ENCODE measurements at places on chromosomes 13 and 19. TPM values are rescaled to one million over a fixed set of nuclear protein-coding genes. Genes with fewer than 3 reads are reported as not detected.

CACNA1A gene
- total RNA-seq = 1.5 TPM

LHB gene
- not detected for total RNA-seq

ZNF836 gene
- 28.0 TPM for total RNA-seq

SHD gene
- total RNA-seq = not detected

ZNF256 gene
- 16.6 TPM for total RNA-seq

KRTDAP gene
- total RNA-seq = not detected

DNA sequence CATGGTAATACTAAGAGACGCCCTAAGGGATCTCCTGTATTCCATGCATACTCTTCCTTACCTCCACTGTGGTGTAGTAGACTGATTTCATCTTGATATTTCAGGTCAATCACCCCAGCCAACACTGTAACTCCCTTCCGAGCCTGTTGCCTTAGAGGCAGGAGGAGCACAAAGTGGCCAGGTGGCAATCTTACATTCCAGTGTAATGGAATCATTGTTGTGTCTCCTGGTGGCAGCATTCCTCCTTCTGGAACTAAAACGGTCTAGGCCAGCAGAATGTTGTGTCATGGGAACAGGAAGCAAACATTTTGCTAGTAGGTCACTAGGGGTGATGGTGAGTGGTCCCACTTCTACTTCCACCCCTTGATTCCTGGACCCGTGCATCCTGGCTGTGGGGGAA is 405.7 kb upstream of the SLC10A2 start:
- H3K4me3 ChIP-seq = no peak overlapping the region
- no peaks in the 10 kb centered on the region for H3K4me1 ChIP-seq
- H3K36me3 ChIP-seq = no peaks in the 10 kb centered on the region
- H3K27ac ChIP-seq = no peak overlapping the region
- no peak for DNase-seq
- H3K27me3 ChIP-seq = no peaks in the 10 kb centered on the region

GRCh38 chr19:13038306-13039210 is 43.3 kb downstream of the NFIX start:
- no peak for DNase-seq
- no peak overlapping the region for H3K4me3 ChIP-seq
- peaks cover 16% of the 10 kb centered on the region for H3K27me3 ChIP-seq
- no peaks in the 10 kb centered on the region for H3K4me1 ChIP-seq
- H3K27ac ChIP-seq = no peak overlapping the region

DNA sequence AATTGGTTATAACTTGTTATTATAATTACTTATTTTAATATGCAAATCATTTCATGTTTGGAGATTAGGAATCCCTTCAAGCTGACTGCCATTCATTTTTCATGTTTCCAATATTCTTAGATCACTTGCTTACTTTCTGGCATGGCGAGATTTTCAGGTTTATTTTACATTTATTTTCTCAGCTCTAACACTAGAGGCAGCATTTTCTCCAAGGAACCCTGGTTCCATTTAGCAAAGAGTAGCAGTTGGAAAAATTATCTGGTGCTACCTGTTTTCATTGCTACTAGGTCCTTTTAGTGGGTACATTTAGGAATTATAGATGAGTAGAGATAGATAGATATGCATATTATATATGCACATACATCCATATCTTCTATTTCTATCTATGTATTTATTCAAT is 90.9 kb upstream of the TRPC4 start:
- H3K27me3 ChIP-seq = no peaks in the 10 kb centered on the region
- H3K27ac ChIP-seq = no peak overlapping the region
- no peak for DNase-seq
- no peaks in the 10 kb centered on the region for H3K4me1 ChIP-seq

DNA sequence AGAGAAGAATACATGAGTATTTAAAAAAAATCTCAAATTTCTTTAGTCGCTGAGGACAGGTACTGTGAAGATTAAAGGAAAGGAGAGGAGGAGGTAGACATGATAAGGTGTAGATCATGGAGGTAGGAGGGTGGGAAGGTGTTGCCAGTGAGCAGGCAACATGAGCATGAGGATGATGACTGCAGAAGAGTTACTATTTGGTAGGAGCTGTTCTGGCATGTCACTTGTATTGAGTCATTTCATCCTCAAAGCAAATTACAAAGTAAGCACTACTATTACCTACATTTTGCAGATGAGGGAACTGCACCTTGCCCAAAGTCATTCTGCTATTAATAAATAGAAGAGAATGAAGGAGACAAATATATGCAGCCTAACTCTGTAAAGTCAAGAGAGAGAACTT is 435.8 kb upstream of the KLF12 start:
- DNase-seq = no peak
- H3K36me3 ChIP-seq = no peaks in the 10 kb centered on the region
- no peak overlapping the region for H3K4me3 ChIP-seq
- H3K27ac ChIP-seq = no peak overlapping the region

DNA sequence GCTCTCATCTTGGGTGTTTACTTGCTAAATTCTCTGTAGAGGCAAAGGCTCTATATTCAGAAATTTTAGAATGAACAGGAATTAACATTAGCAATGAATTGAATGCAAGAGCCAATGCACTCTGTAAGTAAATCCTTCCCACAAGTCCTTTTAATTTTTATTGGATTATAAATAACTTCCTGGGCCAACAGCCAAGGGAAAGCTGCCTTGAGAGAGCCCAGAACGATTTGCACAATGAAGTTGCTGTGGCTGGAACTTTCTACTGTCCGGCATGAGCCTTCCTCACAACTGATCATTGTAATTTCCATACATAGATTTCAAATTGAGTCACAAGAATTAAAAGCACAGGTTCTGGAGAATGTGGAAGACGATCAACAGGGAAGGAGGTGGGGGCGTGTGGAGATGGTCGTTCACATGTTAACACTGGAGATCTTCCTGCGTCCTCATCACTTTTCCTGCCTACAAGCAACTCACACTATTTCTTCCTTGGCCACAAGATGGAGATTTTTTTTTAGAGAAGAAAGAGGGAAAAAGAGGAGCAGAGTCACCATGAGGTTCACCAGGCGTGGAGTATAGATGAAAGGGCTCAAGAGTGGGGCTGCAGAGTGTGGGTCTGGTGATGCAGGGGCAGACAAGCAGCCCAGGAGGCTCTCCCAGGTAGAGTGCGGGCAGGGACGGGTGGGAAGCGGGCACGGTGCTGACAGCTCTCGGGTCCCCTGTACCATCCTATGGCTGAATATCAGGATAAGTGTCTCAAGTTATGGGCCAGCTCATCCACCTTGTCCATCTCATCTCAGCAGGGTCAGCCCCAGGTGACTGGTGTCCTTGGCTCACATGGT is 110.7 kb downstream of the SOX1 start:
- no peak overlapping the region for H3K4me3 ChIP-seq
- no peaks in the 10 kb centered on the region for H3K36me3 ChIP-seq
- no peak overlapping the region for H3K27ac ChIP-seq

GRCh38 chr19:2600914-2601870 is 101.3 kb downstream of the GNG7 start:
- H3K36me3 ChIP-seq = peaks cover 19% of the 10 kb centered on the region
- H3K27ac ChIP-seq = peak overlapping the region; percentile 59
- peaks cover 59% of the 10 kb centered on the region for H3K4me1 ChIP-seq
- no peak overlapping the region for H3K4me3 ChIP-seq
- no peaks in the 10 kb centered on the region for H3K27me3 ChIP-seq

DNA sequence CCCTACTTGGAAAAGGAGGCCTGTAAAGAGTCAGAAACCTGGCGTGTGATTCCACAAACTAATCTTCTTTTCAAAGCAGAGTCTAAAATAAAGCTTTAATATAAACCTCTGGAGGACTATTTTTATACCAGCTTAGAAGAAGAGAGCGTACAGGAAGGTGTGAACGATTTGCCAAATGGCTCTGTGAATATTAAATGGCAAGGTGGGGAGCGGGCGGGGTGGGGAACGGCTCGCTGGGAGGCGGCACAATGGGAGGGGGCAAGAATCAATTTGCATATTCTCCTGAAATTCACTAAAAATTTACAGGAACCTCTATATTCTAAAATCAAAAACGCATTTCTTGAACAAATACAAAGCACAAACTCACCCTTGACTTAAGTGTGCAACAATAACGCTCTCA is 982 bp downstream of the ZNF780B start:
- DNase-seq = no peak
- H3K36me3 ChIP-seq = peaks cover 31% of the 10 kb centered on the region
- H3K4me3 ChIP-seq = peak overlapping the region; percentile 100
- H3K4me1 ChIP-seq = peaks cover 48% of the 10 kb centered on the region

GRCh38 chr13:81302125-81302524 is 961.2 kb upstream of the SPRY2 start:
- no peaks in the 10 kb centered on the region for H3K36me3 ChIP-seq
- no peaks in the 10 kb centered on the region for H3K4me1 ChIP-seq
- H3K27me3 ChIP-seq = no peaks in the 10 kb centered on the region
- no peak overlapping the region for H3K4me3 ChIP-seq
- no peak for DNase-seq

- H3K4me1 ChIP-seq = peaks cover 29% of the 10 kb centered on the region
- peaks cover 20% of the 10 kb centered on the region for H3K36me3 ChIP-seq
- no peak overlapping the region for H3K27ac ChIP-seq
- H3K27me3 ChIP-seq = no peaks in the 10 kb centered on the region
These were observed 949 bp downstream of the RAB3A start for GRCh38 chr19:18202778-18203407.

- no peak for DNase-seq
- H3K36me3 ChIP-seq = no peaks in the 10 kb centered on the region
- H3K4me3 ChIP-seq = no peak overlapping the region
- H3K27me3 ChIP-seq = peaks cover 4% of the 10 kb centered on the region
- no peak overlapping the region for H3K27ac ChIP-seq
These were observed 60.0 kb upstream of the SHISA2 start for GRCh38 chr13:26111797-26112196.

DNA sequence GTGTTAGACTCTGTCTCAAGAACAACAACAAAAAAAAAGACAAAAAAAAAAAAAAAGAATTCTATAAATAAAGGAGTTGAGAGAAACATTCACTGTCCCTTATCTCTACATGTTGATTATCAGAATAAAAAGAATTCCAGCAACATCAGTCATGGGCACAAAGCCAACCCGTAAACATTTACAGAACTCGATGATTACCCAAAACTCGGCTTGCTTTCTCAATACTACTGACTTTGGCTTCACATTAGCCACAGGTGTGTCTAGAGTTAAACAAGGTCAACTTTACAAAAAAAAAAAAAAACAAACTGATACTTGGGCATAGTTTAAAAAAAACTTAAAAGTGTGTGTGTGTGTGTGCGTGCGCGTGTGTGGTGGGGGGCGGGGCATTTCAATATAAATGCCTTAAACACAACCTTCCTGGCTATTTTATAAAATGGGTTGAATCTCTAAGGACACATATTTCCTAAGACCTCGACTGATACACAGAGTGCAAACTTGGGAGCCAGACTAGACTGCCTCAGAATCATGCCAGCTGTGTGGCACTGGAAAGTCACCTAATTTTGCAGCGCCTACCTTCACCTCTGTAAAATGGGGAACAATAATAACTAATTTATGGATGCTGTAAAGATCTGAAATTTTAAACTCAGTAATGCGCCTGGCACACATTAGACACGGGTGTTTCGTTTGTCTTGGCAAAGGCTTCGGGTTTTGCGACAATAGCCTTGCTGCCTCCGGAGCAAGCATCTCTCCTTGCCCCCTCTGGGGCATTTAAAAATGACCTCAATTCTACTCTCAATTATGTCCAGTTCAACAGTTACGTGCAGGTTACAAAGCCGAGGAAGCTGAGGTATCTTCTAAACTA is 922 bp downstream of the EBPL start:
- peak overlapping the region; percentile 89 for H3K4me3 ChIP-seq
- no peaks in the 10 kb centered on the region for H3K27me3 ChIP-seq
- peak overlapping the region; percentile 76 for H3K27ac ChIP-seq
- peaks cover 27% of the 10 kb centered on the region for H3K4me1 ChIP-seq
- H3K36me3 ChIP-seq = peaks cover 15% of the 10 kb centered on the region

DNA sequence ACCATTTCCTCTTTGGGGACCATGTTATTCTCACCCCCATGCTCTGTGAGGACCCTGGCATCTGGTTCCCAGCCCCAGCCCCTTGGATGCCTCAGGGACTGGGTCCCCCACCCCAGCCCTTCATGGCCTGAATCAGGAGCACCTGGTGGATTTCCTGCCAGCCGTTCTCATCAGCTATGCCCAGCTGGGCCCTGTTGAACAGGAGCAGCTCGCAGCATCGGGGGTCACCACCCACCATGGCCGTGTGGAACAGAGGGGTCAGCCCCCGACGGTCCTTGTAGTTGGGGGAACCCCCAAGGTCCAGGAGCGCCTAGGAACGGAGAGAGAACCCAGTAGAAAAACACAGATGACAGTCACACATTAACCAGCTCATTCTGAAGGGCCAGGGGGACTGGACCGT is 7.8 kb downstream of the SHANK1 start:
- peaks cover 2% of the 10 kb centered on the region for H3K4me1 ChIP-seq
- H3K4me3 ChIP-seq = no peak overlapping the region
- no peak for DNase-seq
- H3K27ac ChIP-seq = no peak overlapping the region
- H3K27me3 ChIP-seq = peaks cover 44% of the 10 kb centered on the region

DNA sequence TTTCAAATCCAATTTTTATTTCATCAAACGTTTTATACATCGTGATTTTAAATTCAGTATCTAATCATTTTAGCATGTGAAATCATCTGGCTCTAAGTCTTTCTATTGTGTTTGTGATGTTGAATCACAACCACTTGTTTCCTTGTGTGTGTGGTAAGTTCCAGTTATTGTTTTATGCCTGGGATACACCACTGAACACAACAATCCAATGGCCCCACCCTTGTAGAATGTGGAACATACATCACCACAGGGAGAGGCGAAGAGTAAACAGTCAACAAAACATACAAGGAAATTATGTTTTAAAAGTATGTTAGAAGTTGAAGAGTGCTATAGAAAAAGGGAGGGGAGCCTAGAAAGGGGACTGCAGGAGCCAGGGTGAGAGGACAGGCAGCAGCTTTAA is 100.5 kb downstream of the EPSTI1 start:
- H3K27ac ChIP-seq = no peak overlapping the region
- H3K4me3 ChIP-seq = no peak overlapping the region
- no peak for DNase-seq
- H3K4me1 ChIP-seq = no peaks in the 10 kb centered on the region
- H3K36me3 ChIP-seq = peaks cover 44% of the 10 kb centered on the region
- H3K27me3 ChIP-seq = no peaks in the 10 kb centered on the region

- H3K36me3 ChIP-seq = peaks cover 2% of the 10 kb centered on the region
- H3K27ac ChIP-seq = no peak overlapping the region
- no peak overlapping the region for H3K4me3 ChIP-seq
- H3K27me3 ChIP-seq = no peaks in the 10 kb centered on the region
These were observed 3.2 kb upstream of the ADAT3 start for GRCh38 chr19:1901940-1902404.

DNA sequence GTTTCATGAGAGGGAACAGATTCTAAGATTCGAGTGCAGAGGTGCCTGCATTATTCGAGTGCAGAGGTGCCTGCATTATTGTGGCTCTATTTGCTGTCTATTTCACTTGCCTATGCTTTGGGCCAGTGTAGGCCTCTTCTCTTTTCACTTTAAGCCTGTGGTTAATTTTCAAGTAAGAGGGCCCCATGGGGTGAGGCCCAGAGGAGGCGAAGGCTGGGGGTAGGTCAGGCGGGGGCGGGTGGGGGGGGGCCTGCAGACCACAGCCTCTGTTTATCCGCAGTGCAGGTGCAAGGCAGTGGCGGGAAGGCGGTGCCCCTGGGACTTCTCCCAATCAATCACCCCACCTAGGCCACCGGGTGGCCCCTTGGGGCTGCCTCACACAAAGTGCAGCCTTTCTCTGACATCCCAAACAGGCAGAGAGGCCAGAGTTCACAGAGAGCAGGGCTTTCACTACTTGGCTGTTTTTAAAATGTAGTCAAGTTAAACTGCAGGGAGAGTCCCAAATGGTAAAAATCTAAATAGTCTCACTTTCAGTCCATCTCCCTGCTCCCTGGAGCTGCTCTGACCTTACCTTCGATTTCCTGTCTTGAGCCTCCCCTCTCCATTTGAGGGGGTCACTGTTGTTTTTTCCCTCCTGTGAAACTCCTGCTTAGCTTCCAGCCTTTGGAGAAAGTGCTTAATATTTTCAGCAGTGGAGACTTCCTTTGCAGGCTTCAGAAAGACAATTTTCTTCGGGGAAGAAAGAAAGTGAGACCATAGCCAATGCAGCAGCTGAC is 249.0 kb downstream of the DLEU7 start:
- H3K27ac ChIP-seq = peak overlapping the region; percentile 98
- DNase-seq = peak; percentile 76
- H3K27me3 ChIP-seq = no peaks in the 10 kb centered on the region
- no peaks in the 10 kb centered on the region for H3K36me3 ChIP-seq

Measured in activated B cell treated with CpG ODN at 0.5 μM for 24 hours (primary cell).